ENCODE measurements at places on chromosomes 7 and 10. TPM values are rescaled to one million over a fixed set of nuclear protein-coding genes. Genes with fewer than 3 reads are reported as not detected.

Gene CPXM2
- not detected for total RNA-seq

Gene CCDC6
- 37.7 TPM for total RNA-seq

Gene SH2B2
- total RNA-seq, result 1.8 TPM

Gene SPAM1
- total RNA-seq, result not detected

Gene AGBL3
- 0.80 TPM for total RNA-seq
